H7 (cell line): ENCODE measurements at places on chromosomes 5 and 9. TPM values are rescaled to one million over a fixed set of nuclear protein-coding genes. Genes with fewer than 3 reads are reported as not detected.

GRCh38 chr5:9686216-9686615 lies 56.1 kb upstream of the TAS2R1 start:
- DNase-seq = no peak

DNA sequence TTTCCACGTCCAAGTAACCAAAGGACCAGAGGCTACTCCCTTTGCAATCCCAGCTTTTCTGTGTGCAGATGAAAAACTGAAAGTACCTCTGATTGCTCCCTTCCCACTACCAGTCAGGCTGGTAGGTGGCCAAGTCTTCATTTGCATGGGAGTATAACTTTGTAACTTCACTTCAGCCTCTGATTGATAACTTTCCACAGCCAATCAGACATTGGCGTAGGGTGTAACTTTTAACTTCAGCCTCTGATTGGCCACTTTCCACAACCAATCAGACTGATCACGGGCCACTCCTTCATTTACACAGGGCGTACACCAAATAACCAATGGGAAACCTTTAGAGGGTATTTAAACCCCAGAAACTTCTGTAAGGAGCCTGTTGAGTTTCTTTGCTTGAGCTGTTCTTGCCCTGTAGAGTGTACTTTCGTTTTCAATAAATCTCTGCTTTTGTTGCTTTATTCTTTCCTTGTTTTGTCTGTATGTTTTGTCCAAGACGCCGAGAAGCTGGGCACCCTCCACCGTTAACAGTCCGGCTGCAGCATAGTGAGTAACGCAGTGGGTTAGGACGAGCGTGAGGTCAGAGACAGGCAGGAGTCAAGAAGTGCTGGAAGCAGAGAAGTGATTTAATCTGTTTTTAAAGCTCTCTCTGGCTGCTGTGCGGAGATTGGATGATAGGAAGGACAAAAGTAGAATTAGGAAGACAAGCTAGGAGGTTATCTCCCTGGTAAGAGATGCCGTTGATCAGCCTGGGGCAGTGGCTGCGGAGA lies 3.5 kb upstream of the EXOSC2 start:
- DNase-seq = peak; percentile 86

DNA sequence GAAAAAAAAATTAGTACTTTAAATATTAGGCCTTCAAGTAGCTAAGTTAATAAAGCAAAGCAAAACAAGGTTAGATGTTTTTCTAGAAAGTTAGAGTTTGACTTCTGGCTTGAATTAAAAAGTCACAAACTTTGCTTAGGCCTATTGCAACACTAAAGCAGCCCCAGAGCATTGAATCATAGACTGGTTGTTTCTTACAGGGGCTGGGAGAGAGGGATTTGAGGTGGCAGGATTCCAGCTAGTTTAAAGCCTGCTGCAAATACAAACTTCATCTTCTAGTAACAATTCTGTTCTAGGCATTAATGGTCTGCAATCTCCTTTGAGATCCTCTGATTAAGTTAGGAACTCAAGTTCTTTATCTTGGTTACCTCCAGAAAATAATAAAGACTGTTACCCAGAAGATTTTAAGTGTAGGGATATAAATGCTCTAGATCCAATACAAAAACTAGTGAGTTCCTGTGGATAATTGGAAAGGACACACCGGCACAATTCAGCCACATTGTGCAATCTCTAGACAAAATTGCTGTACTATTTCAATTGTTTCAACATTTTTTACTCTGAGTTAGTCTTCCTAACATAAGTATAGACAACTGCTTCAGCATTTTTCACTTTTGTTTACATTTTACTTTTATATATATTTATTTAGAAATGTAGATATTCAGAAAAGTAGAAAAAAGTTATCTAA lies 12.6 kb downstream of the OR13C5 start:
- DNase-seq = no peak

GRCh38 chr5:423626-424261 lies 19.2 kb upstream of the EXOC3 start:
- no peak for DNase-seq

GRCh38 chr9:107874591-107875369 lies 385.2 kb upstream of the KLF4 start:
- no peak for DNase-seq

GRCh38 chr5:120314191-120314590 lies 149.9 kb upstream of the PRR16 start:
- no peak for DNase-seq

DNA sequence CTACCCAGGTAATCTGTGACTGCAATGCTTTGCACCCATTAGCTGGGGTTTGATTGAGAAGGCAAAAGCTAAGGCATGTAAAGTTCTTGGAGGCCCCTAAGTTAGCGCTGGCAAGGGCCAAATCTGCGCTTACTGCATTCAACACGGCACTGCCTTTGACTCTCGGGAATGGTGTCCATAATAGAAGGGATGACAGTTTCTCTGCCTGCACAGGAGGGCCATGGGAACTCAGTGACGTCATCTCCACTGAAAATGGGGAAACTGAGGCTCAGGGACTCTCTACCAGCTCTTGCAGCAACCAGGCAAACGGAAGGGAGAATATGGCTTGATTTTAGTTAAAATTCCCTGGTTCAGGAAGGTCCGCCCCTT lies 487 bp downstream of the SPATA24 start:
- peak; percentile 35 for DNase-seq

GRCh38 chr5:172830876-172831662 lies 3.0 kb upstream of the ERGIC1 start:
- no peak for DNase-seq

GRCh38 chr9:8338767-8339510 lies 539.4 kb upstream of the DMAC1 start:
- no peak for DNase-seq

GRCh38 chr9:120919843-120920805 lies 6.5 kb downstream of the TRAF1 start:
- DNase-seq = no peak

DNA sequence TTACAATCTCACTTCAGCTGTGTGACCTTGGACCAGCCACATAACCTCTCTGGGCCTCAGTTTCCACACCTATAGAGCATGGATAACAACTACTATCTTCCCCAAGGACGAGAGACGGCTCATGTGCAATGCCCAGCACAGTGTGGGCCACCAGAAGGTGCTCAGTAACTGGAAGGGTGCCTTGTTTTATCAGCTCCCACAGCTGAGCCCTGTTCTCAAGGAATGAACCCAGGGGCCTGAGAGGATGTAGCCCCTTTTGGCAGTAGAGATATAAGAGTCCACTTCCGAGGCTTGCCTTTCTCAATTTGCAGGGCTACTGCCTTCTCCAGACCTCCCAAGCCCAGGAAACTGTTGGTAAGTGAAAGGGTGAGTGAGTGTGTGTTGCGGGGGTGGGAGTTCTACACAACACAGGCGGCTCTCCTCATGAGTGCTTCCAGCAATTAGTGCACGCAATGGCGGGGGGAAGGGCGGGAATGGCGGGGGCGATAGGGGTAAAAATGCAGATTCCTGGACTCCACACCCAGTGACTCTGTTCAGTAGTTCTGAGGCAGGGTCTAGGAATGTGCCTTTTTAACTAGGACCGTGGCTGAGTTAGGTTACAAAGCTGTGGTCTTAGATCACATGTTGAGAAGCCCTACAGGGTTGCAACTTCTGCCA lies 185.1 kb downstream of the FSTL4 start:
- no peak for DNase-seq

GRCh38 chr5:95072281-95072680 lies 212.6 kb downstream of the MCTP1 start:
- DNase-seq = no peak

- no peak for DNase-seq
These were observed 7.0 kb downstream of the PDLIM7 start for GRCh38 chr5:177490311-177490991.

GRCh38 chr5:78547731-78548615 lies 100.6 kb downstream of the LHFPL2 start:
- no peak for DNase-seq

GRCh38 chr5:31937226-31937625 lies 236.9 kb downstream of the GOLPH3 start:
- no peak for DNase-seq

DNA sequence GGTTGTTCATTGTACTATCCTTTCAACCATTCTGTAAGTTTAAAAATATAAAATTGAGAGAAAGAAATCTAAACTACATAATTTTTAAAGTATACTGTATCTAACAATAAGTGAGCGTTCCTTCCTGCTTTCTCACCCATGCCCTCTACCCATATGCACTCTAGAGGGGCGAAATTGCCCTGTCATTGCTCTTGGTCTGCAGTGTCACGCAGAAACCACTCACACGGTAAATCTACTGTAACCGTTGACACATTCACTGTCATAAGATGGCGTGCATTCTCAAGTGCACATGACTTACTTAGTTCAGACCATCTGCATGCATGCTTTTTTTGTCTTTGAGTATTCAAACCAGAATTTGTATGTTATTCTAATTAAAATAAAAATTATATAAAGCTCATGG lies 55.7 kb upstream of the NIPBL start:
- no peak for DNase-seq

GRCh38 chr5:74638544-74638969 lies 2.0 kb downstream of the ENC1 start:
- DNase-seq = no peak

DNA sequence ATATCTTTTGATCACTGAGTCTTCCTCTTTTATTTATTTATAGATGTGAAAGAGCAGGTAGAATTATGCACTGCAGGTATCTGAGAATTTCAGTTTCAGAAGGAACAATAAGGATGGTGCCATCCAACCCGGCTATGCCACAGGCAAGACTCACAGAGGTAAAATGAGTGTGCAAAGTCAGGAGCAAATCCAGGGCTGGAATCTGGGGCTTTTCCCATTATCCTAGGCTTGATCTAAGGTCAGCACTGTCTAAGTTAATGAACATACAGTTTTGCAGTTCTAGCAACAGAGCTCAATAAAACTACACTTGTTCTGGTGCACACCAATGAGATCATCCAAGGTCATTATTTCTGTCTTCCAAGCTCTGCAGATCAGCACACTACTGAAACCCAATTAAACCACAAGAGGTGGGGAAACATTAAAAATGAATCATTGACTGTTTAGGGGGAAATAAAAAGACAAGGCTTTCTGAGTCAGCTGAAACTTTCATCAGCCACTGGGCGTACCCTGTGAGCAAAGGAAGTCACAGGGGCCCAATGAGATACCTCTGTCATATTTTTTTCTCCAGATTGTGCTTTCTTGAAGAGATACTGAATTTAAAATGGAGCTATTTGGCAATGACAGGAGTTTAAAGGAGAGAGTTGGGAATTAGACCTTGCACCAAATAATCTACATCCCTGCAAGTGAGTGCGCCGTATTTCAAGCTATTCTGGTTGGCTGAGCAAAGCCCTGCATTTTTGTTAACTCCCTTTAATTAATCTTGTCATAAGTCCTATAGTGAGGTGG lies 662.2 kb upstream of the ZNF608 start:
- DNase-seq = no peak

GRCh38 chr5:126093718-126094117 lies 329.5 kb upstream of the GRAMD2B start:
- no peak for DNase-seq

DNA sequence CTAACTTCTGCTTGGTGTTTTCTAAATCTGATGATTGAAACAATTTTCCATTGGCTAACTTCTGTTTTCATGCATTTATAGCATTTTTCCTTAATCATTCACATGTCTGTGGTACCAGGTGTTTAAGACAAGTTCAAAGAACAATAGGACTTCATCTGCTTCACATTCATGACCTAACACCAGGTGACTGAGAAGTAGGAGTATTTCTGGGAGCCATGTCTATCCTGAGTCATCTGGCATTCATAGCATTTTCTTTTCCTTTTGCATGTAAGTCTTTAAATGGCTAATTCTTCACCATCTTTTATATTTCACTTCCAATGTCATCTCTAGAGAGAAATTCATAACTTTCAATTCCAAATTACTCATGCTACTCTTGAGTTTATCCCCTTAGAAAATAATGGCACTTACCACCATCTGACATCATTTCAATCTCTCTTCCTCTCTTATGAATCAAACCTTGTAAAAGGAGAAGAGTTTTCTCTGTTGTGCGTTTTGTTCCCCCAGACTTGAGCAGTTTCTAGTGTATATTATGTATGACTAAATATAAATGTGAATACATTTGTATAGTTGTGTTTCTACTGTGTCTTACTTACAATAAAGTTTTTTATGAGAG lies 1196.1 kb upstream of the CDH9 start:
- no peak for DNase-seq

DNA sequence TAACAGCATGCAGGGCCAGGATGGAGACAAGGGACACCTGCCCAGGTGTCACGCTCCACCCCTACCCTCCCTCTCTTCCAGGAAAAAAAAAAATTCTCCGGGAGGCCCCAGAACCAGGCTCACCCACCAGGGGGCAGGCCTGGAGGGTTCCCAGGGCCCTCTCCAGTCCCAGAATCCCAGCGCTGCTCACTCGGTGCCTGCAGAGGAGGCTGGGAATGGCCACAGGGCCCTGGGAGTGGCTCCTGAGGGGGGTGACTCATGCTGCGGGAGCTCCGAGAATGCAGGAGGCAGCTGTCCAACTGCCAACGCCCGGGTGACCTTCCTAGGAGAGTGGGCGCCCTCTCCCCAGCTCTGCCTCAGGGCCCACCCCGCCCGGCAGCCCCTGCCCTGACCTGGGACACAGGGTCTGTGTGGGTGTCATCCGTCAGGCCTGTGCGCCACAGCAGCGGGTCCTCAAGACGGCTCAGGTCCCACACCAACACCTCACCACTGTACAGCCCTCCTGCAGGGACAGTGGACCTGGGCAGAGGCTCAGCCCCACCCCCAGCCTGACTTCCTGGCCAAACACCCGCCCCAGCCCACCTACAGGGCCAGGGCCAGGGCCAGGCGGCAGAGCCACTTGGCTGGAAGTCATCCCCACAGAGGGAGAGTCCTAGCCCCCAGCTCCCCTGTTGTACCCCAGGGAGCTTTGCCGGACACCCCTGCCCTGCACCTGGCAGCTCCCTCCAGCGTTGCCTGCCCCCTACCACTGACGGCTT lies 21.2 kb downstream of the DYNC2I2 start:
- DNase-seq = peak; percentile 95

GRCh38 chr5:13498279-13498678 lies 446.2 kb downstream of the DNAH5 start:
- DNase-seq = no peak

GRCh38 chr9:29339387-29339786 lies 1766.1 kb upstream of the C9orf72 start:
- DNase-seq = no peak

GRCh38 chr5:128826275-128826674 lies 139.0 kb upstream of the SLC27A6 start:
- DNase-seq = no peak

GRCh38 chr9:126612813-126613641 lies 701 bp upstream of the LMX1B start:
- DNase-seq = peak; percentile 87

GRCh38 chr5:177276886-177277285 lies 26.6 kb downstream of the RAB24 start:
- DNase-seq = no peak

Gene ZCCHC9
- 11.3 and 13.8 TPM in 2 replicates for total RNA-seq

Gene PCDHA7
- 0.28 and 0.37 TPM in 2 replicates for total RNA-seq

Gene PCDHGA5
- not detected in 2 replicates for total RNA-seq

Gene PDE6A
- not detected in 2 replicates for total RNA-seq

Gene SLC31A1
- 21.8 and 26.7 TPM in 2 replicates for total RNA-seq

Gene FNIP1
- total RNA-seq = 17.6 and 21.5 TPM in 2 replicates

Gene RXRA
- 17.7 and 23.2 TPM in 2 replicates for total RNA-seq

Gene TAF11L10
- not detected in 2 replicates for total RNA-seq

Gene KIF12
- 0.92 and 2.0 TPM in 2 replicates for total RNA-seq
